ENCODE measurements at places on chromosomes 7 and 10. TPM values are rescaled to one million over a fixed set of nuclear protein-coding genes. Genes with fewer than 3 reads are reported as not detected.

IDE gene
- 39.1 TPM for total RNA-seq

GPNMB gene
- 139 TPM for total RNA-seq

ZNF239 gene
- total RNA-seq = 6.5 TPM

CYP3A4 gene
- not detected for total RNA-seq

HOXA11 gene
- total RNA-seq = 3.7 TPM

GIMAP2 gene
- 18.0 TPM for total RNA-seq

DNA sequence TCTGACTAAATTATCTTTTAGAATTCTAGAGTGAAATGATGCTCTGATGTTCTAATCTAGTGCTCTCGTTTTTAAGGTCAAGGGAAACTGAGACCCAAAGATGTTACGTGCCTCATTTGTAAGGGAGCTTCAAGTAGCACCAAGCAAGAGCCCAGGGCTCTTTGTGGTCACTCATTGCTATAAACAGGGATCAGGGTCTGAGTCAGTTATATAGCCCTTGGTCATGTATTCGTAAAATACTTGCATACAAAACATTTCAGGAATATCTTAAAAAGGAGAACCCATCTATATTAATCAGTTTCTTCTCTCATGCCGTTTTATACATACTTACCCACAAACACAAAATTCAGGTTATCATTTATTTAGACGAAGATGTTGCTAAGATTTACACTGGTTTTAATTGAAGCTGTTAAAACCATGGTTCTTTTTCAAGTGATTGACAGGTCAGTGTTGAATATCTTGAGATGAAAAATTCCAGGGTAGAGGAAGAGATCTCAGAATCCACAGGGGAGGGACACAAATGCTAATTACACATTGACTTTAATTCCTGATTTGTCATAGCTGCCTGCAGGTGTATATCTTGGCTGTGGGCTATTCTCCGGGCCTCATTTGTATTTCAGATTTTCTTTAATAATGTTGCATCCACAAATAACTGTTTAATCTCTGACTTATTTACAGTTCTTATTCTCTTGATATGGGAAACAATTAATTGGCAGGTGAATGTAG lies 188.4 kb downstream of the SND1 start:
- no peak for DNase-seq

- DNase-seq = no peak
These were observed 2.1 kb downstream of the TRDMT1 start for GRCh38 chr10:17199351-17199804.

GRCh38 chr10:78656417-78657162 lies 412.2 kb upstream of the ZMIZ1 start:
- no peak for DNase-seq

- no peak for DNase-seq
These were observed 99.6 kb downstream of the JAZF1 start for GRCh38 chr7:28081016-28081415.

DNA sequence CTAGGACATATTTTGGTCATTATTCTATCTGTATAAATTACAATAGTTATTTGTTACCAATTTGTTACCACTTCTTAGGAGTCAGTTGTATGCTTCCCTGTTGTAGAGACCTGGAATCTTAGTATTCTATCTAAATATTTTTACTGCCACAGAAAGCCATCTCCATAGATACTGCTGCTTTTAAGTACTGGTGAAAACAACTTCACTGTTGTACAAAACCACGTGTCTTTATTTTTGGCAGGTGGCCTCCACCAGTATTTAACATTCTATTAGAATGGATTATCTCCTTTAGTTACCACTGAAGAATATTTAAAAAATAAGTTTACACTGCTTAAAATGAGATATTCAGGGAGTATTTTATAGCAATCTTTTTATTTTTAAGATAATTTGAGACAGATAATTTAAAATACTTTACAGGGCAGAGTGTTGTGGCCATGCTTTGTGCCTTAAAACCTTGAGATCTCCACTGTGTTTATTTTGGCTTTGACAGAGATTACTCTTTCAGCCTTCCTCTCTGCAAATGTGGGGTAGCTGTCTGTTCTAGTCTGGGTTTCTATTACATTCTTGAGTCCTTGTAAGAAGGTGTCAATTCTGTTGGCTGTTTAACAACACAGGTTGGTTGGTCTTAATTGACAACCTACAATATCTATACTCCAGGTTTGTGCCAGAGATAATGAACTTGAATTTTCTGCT lies 185.6 kb downstream of the LRRC4 start:
- DNase-seq = no peak

DNA sequence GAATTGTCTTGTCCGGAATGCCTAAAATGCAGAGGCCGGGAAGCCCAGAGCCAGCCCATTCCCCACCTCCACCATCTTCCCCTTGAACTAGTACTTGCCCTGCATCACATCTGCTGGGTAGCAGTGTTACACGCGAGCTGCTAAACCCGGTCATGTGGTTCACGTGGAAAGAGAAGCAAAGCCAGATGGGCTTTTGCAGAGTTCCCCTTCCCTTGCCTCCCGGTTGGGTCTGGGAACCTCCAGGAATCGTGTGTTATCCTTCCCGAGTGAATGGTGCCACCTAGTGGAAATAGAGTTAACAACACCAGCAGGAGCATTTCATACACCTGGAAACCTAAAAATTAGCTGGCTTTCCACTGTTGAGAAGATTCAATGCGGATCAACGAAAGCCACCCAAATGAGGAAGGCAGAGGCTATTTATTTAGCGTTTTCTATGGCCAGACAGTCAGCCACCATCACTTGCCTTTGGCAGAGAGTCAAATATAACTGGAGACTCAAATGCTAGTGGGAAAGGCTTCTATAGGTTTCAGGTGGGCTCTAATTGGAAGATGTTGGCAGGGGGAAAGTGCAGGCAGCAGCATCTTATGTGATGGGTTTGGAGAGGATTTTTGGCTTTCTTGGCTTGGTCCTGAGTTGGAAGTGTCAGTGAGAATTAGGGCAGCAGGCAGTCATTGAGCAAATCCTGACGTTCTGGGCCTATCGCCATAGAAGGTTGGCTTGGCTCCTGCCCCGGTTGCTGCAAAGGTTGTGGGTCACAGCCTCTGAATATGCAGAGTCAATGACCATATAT lies 12.9 kb upstream of the DENND2A start:
- DNase-seq = no peak

- DNase-seq = no peak
These were observed 254.4 kb upstream of the KLF14 start for GRCh38 chr7:130988443-130988842.

GRCh38 chr7:89987665-89988064 lies 166.6 kb upstream of the STEAP1 start:
- no peak for DNase-seq

DNA sequence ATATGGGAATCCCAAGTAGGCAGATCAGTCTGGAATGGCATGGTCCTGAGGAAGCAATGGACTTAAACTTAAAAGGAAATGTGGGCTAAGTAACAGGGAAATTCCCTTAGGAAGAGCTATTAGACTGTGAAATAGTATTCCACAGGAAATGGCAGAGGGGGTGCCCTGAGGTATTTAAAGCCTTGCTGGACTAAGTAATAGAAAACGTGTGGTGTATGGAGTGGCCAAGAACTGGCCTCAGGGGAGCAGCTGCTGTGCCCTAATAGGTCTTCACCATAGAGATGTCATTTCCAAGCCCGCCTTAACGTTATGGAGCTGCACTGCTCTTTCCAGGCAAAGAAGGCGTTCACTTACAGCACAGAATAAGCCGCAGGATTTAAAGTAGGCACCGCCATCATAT lies 365.2 kb upstream of the ZMIZ1 start:
- no peak for DNase-seq

GRCh38 chr10:85995791-85996190 lies 370.8 kb downstream of the GRID1 start:
- DNase-seq = no peak

DNA sequence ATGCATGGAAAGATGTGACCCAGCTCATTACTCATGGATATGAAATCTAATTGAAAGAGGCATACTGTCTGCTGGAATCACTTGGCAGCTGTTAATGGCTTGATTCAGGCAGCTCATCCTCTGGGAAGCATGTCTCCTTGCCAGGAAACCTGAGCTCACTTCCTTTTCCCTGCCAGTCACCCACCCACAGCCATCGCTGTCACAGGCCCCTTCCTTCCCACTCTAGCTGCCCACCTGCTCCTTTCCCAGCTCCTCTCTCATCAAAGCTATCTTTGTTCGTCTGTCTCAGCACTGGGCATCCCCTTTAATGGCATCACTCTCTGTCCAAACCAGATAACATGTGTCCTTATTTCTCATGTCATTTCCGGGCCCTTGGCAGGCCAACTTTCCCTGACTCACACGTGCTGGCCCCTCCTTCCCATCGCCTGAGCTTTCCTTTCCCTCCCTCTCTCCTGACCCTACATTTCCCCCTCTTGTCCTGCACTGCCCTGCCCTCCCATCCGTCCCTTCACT lies 721.9 kb downstream of the TNS3 start:
- no peak for DNase-seq

GRCh38 chr10:79221110-79222051 lies 125.9 kb upstream of the PPIF start:
- no peak for DNase-seq

DNA sequence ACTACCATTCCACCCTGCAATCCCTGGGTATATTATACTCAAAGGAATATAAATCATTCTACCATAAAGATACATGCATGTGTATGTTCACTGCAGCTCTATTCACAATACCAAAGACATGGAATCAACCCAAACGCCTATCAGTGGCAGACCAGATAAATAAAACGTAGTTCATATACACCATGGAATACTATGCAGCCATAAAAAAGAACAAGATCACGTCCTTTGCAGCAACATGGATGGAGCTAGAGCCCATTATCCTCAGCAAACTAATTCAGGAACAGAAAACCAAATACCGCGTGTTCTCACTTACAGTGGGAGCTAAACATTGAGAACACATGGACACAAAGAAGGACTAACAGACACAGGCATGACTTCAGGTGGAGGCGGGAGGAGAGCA lies 138.3 kb downstream of the DYNC2I1 start:
- DNase-seq = no peak

- no peak for DNase-seq
These were observed 26.1 kb upstream of the GALNTL5 start for GRCh38 chr7:151930026-151930653.

- no peak for DNase-seq
These were observed 1152.3 kb upstream of the C7orf33 start for GRCh38 chr7:147438216-147438615.

- DNase-seq = no peak
These were observed 16.7 kb upstream of the SYPL1 start for GRCh38 chr7:106128836-106129235.

All from thoracic aorta (tissue), 2 donors.